ENCODE measurements at places on chromosomes 11 and 22.

DNA sequence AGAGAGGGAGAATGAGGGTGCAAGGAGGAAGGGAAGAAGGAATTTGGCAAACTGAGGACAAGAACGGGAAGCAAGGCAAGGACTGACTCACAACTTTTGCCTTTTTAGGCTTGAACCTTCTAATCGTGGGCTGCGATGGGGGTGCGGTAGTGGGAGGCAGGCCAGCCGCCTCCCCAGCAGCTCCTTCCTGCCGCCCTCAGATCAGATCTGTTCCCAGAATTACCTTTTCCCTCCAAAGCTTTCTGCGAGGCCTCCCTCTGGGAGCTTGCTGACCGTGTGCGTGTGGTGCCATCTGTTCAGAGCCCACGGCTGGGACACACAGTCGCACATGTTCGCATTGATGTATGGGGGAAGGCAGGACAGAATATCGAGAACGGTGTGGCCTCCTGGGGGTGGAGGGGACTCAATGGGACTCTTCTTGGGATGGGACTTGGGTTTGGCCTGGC is 86.9 kb upstream of the PARVA start:
- DNase-seq = no peak

- no peak for DNase-seq
Observed at GRCh38 chr11:119166368-119167076, 2.0 kb upstream of the NLRX1 start.

GRCh38 chr22:47678636-47679287 is 916.3 kb downstream of the TBC1D22A start:
- DNase-seq = no peak

- no peak for DNase-seq
Observed at GRCh38 chr11:43738600-43739409, 58.3 kb downstream of the HSD17B12 start.

DNA sequence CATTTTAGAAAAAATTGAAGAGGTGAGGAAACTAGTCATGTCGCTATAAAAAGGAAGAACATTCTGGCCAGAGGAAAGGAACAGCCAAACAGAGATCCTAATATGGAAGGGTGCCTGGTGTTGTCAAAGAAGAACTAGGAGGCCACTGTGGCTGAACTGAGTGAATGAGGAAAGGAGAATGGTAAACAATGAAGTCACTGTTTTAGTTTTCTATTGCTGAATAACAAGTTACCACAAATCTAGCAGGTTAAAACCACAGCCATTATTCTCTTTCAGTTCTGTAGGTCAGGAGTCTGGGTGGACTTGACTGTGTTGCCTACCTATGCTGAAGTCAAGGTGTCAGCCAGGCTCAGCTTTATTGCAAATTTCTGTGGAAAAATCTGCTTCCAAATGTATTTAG is 549.3 kb upstream of the CCDC90B start:
- no peak for DNase-seq

DNA sequence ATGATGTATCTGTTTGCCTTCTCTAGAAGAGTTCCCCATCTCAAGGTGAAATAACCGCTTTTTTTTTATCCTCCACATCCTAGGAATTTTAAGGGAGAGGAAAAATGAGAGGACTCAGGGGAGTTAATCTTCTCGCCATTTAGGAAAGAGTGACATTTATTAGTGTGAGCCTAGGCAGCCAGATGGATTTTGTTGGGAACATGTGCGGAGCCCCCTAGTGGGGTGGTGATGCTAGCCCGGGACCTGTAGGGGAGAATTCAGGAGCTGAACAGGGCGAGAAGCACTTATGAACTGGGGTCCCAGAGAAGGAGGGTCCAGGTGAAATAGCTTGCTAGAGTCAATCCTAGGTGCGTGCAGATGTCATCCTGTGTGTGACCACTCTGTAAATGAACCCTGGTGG is 10.7 kb downstream of the IL17RA start:
- DNase-seq = no peak

- DNase-seq = no peak
Observed at GRCh38 chr11:2929950-2930703, 907 bp upstream of the PHLDA2 start.
